ENCODE measurements at places on chromosomes 4 and X. TPM values are rescaled to one million over a fixed set of nuclear protein-coding genes. Genes with fewer than 3 reads are reported as not detected.

Gene CHST7
- total RNA-seq = 7.5 TPM

Gene PLAC1
- total RNA-seq = not detected

Gene GAGE12J
- total RNA-seq = not detected

Gene SMIM31
- not detected for total RNA-seq

Gene MAGEA1
- total RNA-seq = not detected

Gene YY2
- total RNA-seq = 1.5 TPM

Gene DRP2
- total RNA-seq = not detected

Gene PITX2
- not detected for total RNA-seq

Gene RAP1GDS1
- 39.1 TPM for total RNA-seq

Gene SUPT20HL1
- total RNA-seq = not detected

Gene C4orf50
- 0.12 TPM for total RNA-seq

Gene GUCY1B1
- total RNA-seq = 21.9 TPM

Gene DMRTC1B
- 0.29 TPM for total RNA-seq

DNA sequence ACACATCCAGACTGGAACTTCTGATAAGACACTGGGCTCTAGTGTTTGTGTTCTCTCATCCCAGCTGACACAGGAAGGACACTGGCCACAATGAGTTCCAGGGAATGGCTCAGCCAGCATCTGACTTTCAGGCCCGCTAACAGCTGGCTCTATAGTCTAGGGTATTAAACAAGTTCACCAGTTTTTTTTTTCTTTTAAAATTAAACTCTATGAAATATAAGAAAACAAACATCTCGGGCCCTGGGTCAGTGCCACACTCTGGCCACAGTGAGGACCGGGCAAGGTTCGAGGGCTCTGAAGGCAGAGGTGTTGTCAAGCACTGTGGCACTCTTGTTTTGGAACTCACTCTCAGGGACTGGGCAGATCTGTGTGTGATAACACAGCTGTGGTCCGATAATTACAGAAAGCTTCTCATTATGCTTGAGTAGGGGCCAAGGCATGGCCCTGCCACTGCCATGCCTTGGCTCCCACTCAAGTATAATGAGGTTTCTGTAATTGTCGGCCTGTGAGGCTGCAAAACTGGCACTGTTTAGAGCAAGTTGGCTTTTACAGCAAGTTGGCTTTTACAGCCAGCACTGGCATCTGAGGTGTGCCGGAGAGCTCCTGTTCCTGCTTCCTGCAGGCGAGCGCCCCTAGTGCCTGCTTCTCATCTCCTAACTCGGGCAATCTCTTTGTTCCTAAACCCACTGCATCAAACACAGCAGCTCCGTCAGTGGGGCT lies 62.8 kb downstream of the PPP1R2C start:
- peak; percentile 71 for DNase-seq

GRCh38 chrX:94365736-94366135 lies 691.7 kb downstream of the FAM133A start:
- DNase-seq = no peak

GRCh38 chr4:168876106-168876505 lies 133.9 kb downstream of the CBR4 start:
- DNase-seq = no peak

DNA sequence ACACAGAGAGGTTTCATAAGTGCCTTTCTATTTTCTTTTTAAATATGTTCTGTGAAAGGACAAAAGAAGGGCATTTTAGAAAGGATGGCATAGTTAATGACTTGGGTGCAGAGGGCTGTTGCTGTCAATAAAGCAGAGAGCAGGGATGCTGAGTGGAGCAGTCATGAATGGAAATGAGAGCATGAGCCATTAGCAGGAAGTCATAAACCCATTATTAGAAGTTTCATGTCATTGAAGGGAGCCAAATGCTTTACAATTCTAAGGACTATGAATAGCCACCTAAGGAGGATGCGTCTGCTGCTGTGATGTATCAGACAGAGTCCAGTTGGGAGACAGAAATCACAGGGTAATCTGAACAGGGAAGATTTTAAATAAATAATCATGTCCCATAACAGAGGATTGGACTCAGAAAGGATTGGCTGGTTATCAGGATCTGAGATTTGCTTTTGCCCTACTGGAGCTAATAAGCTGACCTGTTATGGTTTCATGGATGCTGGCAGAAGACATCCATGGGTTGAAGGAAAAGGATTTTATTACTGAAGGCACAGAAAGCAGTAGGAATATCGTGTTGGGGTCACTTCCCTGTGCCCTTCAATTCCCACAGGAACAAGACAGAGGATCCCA lies 47.5 kb upstream of the WDR19 start:
- no peak for DNase-seq

DNA sequence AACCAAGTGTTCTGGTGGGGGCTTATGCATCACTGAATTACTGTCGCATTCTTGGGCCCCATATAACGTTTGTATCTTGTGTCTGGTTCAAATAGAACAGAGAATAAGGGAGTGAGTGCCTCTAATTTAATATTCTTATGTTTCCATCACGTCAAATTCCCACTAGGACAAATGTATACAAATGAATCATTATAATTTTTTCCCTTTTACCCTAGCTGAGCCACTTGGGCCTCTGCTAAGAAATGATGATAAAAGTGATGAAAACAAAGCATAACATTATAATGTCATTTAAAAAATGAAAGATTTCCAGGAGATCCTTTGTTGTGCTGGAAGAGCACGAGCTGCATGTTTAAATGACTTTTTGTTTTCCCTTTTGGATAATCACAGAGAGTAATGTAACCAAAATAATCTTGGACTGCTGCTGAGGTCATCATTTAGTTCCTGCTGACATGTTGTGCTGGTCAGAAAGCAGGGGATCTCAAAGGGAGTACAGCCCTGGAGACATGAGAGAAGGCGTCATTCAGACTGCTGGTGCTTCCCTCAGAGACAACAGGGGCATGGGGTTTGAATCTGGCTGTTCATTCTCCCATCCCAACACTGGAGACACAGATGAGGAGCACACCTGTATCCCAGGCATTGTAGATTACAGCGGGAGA lies 105.1 kb upstream of the SCOC start:
- no peak for DNase-seq

DNA sequence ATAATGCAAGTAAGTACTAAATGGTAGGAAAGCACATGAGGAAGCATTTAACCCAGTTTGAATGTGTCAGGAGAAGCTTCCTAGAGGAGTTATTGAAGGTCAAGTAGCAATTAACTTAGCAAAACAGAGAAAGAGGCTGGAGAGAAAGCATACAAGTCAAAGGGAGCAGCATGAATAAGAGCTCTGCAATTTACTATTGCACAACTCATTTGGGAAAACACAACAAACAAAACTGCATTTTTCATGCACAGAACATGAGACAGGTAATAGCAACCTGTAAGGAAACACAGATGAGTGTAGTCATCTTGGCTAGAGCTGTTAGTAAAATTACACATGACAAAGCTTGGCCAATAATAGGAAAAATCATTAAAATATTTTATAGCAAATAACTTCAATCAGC lies 538.1 kb downstream of the PPP4R3C start:
- DNase-seq = no peak

- no peak for DNase-seq
Measured at GRCh38 chr4:145388043-145388442, 93.6 kb upstream of the SMAD1 start.

DNA sequence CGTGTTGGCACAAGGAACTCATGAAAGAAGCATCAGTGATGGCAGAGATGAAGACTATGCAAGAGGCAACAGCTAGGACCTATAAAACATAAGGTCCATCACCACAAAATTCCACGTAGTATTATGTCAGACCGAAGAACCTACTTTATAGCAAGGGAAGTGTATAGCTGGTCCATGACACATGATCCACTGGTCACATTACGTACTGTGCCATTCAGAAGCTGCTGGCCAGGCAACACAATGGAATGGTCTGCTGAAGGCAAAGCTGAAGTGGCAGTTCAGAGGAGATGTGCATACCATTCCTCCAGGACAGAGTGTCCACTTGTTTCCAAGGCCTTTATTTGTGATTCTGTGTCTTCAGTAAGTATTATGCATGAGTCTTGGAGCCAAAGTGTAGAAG lies 215.5 kb upstream of the UGT8 start:
- DNase-seq = no peak

DNA sequence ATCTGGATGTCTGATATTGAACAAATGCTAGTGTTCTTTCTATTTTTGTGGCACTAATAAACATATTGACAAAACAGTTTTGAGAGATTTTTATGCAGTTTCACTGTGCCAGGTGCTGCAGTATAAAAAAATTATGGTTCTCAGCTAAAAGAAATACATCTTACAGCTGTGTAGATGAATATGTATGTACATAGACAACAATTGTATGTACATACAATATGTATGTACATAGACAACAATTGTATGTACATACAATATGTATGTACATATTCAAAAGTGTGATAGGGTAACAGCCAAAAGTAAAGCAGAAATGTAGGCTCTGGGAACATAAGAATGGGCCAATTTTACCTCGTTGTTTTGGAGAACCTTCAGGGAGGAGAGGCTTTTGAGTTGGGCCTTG lies 390.0 kb upstream of the RPS6KA3 start:
- no peak for DNase-seq

GRCh38 chrX:107429090-107429489 lies 20.4 kb upstream of the FRMPD3 start:
- peak; percentile 64 for DNase-seq

- no peak for DNase-seq
Measured at GRCh38 chrX:110806145-110806544, 10.5 kb upstream of the CHRDL1 start.

GRCh38 chrX:35289952-35290351 lies 347.4 kb downstream of the FAM47B start:
- DNase-seq = no peak

DNA sequence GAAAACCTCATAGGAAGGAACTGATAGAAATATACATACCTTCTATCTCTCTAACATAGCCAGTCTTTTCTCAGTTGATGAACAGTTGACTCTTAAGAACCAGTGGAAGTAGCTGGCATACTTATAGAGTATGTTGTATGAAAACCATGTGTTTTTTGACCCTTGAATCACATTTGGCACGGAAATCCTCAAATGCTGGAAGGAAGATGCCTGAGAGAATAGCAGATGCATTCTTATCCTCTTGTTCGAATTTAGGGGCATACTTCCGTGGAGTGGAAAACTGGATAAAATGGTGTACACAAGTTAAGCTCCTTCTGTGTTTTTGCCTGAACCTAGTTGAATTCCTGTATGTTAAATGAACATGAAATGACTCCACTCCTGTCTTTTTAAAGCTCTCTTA lies 145.5 kb downstream of the PCDH7 start:
- no peak for DNase-seq

DNA sequence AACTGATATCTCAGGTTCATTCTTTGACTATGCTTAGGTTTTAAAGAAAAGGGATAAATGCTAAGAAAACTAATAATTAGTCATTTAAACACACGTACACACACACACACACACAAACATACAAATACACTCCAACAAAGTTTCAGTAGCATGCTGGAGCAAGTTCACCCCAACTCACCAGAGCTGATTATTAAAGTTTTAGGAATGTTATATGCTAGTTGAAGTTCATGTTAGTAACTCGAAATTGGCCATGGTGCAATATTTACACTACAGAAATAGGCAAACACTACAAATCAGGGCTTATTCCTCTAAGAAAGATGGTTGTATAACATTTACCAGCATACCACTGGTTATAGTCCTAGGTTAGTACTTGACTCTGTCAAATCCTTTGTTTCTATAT lies 384.0 kb upstream of the DIPK2B start:
- DNase-seq = no peak

- no peak for DNase-seq
Measured at GRCh38 chr4:70715097-70715496, 6.7 kb upstream of the RUFY3 start.

- no peak for DNase-seq
Measured at GRCh38 chr4:12409507-12410190, 981.0 kb upstream of the HS3ST1 start.

GRCh38 chr4:117610706-117611308 lies 423.5 kb upstream of the NDST3 start:
- no peak for DNase-seq

DNA sequence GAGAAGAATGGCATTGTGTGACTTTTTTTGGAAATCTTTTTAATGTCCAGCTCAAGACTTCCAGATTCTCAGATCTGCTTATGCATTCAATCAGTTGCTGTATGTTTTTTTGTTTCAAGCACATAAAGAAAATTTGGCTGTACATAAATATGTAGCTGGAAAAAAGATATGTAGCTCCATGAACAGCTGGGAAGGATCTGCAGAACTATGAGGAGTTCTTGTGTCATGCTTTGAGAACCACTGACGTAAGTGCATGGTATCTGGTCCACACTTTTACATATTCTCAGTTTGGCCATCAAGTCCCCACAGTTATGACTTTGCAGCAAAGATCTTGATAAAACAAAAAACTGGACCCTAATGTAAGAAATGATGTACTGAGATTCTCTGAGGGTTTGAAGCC lies 165.9 kb downstream of the KIT start:
- DNase-seq = no peak

- DNase-seq = no peak
Measured at GRCh38 chrX:7146703-7147412, 654 bp upstream of the STS start.

DNA sequence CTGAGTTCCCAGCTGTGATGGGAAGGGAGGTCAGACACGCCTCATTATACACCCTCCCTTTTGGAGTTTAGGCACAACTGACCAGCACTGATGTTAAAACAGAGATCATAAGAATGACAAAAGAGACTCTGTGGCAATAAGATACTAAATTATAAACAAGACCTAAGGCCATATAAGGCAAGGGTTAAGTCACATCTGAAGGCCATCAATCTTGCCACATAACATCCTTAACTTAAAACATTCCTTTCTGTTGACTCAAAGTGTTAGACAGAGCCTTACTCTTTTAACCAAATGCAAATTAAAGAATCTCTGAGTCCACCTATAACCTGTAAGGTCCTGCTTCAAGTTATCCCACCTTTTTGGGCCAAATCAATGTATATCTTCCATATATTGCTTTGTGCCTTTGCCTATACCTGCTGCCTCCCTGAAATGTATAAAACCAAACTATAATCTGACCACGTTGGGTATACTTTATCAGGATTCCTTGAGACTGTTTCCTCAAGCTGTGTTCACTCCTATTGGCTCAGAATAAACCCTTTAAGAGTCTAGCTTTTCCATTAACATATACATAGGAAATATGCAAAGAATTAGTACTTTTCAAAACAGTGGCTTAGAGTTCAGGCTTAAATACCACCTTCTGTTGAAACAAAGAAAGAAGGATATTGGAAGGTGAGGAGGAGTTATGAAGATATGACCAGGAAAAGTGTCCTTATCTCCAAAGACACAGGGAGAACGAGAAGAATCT lies 214.4 kb upstream of the PPP1R2C start:
- DNase-seq = no peak

DNA sequence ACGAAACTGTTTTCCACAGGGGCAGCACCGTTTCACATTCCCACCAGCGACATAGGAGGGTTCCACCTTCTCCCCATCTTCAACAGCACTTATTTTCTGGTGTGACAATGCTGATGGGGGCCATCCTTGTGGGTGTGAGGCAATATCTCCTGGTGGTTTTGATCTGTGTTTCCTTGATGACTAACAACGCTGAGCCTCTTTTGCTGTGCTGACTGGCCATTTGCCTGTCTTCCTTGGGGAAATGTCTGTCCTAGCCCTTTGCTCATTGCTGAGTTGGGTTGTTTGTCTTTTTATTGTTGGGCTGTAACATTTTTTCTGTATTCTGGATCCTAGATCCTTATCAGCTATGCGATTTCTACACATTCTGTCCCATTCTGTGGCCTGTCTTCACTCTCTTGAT lies 33.7 kb downstream of the ATP2B3 start:
- DNase-seq = no peak

All from upper lobe of right lung (tissue), 1 donor.